ENCODE measurements at places on chromosomes 1 and 21.

DNA sequence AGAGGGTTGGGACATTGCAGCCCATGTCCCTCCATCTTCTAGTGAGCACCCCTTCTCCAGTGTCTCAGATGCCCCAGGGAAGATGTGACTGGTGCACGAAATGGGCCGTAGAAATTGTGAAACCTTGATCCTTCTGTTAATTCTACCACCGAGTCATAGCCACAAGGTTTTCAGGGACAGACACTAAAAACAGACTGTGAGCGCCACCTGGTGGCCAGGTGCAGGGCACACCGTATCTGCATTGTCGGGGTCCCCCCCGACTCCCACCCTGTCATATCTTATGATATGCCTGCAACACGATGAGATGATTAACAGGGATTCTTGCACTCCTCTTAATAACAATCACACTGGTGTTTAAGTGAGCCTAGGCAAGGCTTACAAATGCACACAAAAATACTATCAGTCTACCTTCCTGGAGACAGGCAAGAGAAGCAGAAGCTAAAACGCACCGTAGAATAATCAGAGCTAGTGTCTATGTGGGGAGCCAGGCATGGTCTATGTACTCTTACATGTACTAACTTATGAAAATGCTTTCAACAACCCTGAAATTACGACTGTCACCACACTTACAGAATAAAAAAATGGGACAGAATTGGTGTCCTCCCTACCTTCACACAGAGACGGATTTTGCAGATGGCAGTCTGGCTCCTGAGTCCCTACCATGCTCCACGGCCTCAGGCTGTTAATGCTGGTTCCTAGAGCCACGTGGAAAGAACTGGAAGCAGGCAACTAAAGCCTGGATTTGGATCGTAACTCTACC, 57.9 kb downstream of the FHAD1 start:
- DNase-seq: peak; percentile 6

GRCh38 chr1:247906504-247907047, 11.2 kb downstream of the OR2W3 start:
- DNase-seq: no peak

DNA sequence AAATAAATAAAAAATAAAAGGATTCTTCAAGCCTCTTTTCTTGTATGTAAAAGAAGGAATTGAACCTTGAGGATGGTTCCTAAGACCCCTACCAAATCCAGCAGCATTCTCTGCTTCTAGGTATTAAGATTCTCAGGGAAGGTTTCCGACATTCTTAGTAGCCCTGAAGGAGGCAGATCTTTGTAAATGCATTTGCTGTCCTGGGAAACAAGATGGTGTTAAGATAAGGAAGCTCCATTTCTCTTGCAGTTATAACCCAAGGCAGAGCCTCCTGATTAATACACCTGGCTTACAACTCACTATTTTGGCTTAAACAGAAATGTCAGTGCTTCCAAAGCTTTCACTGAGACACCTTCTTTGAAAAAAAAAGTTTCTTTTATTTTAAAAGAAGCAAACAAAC, 393.8 kb downstream of the DISC1 start:
- no peak for DNase-seq

DNA sequence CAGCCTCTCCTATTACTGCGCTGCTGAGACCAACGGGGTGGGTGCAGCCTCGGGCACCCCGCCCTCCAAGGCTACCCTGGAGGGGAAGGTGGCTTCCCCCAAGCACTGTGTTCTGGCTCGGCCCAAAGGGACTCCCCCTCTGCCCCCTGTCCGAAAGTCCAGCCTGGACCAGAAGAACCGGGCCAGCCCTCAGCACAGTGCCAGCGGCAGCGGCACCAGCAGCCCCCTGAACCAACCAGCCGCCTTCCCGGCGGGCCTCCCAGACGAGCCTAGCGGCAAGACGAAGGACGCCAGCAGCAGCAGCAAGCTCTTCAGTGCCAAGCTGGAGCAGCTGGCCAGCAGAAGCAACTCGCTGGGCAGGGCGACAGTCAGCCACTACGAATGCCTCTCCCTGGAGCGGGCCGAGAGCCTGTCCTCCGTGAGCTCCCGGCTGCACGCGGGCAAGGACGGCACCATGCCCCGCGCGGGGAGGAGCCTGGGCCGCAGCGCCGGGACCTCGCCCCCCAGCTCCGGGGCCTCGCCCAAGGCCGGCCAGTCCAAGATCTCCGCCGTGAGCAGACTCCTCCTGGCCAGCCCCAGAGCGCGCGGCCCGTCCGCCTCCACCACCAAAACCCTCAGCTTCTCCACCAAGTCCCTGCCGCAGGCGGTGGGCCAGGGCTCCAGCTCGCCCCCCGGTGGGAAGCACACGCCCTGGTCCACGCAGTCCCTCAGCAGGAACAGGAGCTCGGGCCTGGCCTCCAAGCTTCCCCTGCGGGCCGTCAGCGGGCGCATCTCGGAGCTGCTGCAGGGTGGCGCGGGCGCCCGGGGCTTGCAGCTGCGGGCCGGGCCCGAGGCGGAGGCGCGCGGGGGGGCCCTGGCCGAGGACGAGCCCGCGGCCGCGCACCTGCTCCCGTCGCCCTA, 533.1 kb downstream of the KIF26B start:
- no peak for DNase-seq

GRCh38 chr1:115656461-115657077, 14.8 kb downstream of the VANGL1 start:
- no peak for DNase-seq
